ENCODE measurements at places on chromosomes 2 and 18.

- DNase-seq, result no peak
Measured at GRCh38 chr2:101125808-101126207, 25.4 kb downstream of the TBC1D8 start.

- no peak for DNase-seq
Measured at GRCh38 chr2:207334624-207335371, 169.1 kb upstream of the KLF7 start.

DNA sequence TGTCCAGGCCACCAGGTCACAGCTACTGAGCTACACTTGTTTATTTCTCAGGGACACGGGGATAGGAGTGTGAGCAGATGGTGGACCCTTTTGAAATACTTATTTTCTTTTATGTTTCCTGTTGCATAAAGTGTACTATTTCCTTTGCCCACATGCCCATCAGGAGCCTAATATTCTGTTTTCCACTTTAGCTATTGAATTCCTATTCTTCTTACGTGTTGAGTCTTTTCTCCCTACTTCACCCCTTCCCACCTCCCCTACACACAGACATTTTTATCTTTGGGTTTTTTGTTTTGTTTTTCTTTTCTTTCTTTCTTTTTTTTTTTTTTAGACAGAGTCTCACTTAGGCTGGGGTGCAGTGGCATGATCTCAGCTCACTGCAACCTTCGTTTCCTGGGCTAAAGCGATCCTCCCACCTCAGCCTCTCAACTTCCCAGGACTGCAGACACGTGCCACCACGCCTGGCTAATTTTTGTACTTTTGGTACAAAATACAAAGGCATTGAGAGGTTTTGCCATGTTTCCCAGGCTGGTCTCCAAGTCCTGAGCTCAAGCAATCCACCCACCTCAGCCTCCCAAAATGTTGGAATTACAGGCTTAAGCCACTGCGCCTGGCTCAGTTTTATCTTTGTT lies 5.2 kb upstream of the GPR55 start:
- DNase-seq, result no peak

- DNase-seq, result no peak
Measured at GRCh38 chr18:74856928-74857327, 259.3 kb downstream of the ZNF407 start.

GRCh38 chr2:177796654-177797415 lies 275.7 kb downstream of the PDE11A start:
- DNase-seq, result no peak

- no peak for DNase-seq
Measured at GRCh38 chr2:20231159-20231558, 6.2 kb upstream of the SDC1 start.

- no peak for DNase-seq
Measured at GRCh38 chr2:235582081-235582686, 88.3 kb downstream of the AGAP1 start.

DNA sequence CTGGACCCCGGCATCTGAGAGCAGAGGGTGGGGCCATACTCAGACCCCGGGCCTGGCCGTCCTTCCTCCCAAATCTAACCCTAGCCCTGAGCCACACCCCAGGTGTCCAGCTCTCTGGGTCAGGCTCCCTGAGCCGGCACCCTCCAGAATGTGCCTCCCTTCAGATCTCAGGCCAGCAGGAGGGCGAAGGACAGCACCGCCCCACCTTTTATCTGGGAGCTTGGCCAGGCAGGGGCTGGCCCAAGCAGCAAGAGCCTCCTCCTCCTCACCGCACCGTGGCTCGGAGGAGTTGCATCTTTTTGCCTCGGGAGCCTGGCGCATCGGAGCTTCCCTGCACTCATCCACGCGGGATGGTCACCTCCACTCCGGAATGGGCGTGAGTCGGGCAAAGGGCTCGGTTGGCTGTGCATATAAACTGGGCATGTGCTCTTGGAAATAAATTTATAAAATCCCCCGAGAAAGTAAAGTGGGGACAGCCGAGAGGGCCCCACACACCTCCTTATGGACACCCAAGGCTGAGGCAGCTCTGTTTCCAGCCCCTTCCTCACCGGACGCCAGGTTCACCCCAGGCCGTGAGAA lies 69.1 kb upstream of the CTDP1 start:
- DNase-seq, result no peak

DNA sequence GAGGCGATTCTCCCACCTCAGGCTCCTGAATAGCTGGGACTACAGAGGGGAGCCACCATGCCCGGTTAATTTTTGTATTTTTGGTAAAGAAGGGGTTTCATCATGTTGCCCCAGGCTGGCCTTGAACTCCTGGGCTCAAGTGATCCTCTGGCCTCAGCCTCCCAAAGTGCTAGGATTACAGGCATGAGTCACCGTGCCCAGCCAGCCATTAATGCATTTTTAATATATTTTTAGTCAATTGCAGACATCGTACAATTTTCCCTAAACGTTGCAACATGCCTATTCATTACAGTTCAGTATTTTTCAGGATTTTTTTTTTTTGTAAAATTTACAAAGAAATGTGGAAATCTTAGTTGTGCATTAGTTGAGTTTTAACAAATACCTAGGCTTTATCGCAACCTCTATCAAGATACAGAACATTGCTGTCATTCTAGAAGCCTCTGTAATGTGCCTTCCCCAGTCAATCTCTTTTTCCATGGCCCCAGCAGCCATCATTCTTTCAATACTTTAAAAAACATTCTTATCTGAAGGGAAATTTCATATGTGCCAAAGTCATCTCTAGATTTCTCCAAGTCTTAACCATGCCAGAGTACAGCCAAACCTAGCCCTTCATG lies 14.7 kb downstream of the NABP1 start:
- no peak for DNase-seq

DNA sequence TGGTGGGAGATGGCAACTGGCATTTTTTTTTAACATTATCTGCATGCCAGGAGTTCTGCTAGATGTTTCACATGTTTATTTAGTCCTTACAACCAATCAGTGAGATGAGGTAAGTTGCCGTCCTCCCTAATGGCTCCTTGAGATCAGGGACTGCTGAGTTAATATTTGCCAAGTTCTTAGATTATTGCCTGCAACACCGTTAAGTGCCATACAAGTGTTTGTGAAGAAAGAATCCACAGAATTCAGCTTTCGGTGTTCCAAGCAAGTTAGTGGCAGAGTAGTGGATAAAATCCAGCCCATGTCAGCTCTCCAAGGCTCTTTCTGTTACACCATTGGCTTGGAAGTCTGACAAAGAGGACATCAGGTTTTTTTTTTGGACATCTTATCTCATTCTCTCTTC lies 95.9 kb downstream of the C1QL2 start:
- DNase-seq, result no peak

DNA sequence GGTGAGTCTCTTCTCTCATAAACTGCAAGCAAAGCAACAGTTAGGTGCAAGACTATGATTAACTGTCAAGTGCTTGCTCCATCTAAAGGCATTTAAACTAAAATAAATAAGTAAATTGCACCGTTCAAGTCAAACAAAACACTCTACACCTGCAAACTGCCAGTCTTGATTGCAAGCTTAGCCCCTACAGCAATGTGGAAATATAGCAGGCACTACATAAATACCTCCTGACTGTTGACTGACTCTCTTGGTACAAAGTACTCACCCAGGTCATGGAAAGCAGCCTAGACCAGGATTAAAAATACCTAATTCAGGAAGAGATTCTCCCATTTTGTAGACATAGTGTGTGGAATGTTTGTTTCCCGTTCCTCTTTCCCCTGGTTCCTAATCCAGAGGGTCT lies 176.6 kb upstream of the KLHL29 start:
- DNase-seq, result no peak

- DNase-seq, result no peak
Measured at GRCh38 chr2:30626397-30626796, 179.4 kb downstream of the LCLAT1 start.

DNA sequence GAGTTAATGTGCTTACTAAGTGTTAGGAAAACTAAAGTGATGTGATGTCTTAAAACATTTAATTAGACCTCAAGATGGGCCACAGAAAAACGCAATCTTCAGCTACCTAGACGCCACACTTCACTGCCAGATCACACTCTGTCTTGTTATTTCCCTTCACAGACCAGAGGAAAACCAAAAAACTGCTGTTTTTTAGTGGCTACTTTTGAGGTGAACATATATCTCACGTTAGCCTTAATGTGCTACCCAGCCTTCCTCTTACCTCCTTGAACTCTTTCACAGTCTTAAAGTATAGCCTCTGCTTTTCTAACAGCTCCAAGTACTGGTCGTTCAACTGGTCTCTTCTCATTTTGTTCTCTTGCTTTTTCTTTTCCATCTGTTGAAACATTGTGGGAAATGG lies 83.1 kb downstream of the CCDC93 start:
- no peak for DNase-seq

DNA sequence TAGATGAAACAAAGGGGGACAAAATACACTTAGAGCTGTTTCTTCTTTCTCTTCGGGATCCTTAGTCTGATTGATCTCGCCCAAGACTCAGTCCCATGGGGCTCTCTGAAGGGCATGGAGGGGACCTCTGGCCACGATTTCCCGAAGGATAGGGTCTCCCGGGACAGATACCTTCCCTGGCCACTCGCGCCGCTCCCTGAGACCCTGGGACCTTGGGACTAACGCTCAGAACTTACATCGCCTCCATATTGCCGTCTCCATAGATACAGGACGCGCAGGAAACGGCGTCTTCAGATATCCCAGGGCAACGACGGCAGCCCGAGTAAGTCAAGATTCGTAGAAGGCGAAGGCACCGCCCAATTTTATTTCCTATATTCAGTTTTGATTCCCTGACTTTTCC lies at the start of gene CFAP65:
TSS of gene CFAP65 (minus strand) at position 265 of the 400 bp plus-strand sequence. CDS start 2,468 bp downstream, outside the sequence.
- DNase-seq, result peak; percentile 33

- no peak for DNase-seq
Measured at GRCh38 chr2:188664416-188664815, 309.8 kb upstream of the COL3A1 start.

DNA sequence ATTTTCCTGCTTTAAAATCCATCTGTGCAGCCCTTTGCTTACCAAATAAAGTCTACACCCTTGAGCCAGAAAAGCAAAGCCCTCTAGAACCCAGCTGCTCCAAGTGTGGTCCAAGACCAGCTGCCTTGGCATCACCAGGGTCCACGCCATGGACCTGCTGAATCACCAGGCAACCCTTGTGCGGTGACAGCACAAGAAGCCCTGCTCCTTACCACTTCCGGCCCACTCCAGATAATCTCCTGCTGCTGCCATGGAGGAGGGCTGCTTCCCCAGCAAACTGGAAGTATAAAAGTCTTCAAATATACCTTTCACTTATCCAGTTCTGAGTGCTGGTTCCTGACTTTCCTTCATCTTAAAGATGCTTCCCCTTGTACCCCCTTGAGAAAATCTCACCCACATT lies 106.0 kb upstream of the PKDCC start:
- no peak for DNase-seq
